Posterior cingulate gyrus (tissue), 11 donors: ENCODE measurements at places on chromosomes 12 and 14.

DNA sequence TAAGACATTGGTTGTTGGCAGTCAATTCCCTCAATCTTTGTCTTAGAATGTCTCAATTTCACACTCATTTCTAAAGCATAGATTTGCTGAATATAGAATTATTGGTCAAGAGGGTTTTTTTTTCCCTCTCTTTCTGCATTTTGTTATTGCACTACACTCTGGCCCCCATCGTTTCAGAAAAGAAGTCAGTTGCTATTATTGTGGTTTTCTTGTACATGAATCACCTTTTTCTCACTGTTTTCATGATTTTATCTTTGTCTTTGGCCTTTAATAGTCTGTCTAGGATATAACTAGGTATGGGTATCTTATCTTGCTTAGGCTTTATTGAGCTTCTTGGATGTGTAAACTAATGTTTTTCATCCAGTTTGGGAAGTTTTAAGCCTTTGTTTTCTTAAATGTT, 194.3 kb upstream of the DAAM1 start:
- no peak for DNase-seq

GRCh38 chr14:73755434-73756014, 41.3 kb upstream of the PNMA1 start:
- DNase-seq = no peak

GRCh38 chr14:20204721-20205120, 14.0 kb downstream of the OR11G2 start:
- no peak for DNase-seq

GRCh38 chr14:70018230-70018629, 139.0 kb downstream of the SMOC1 start:
- DNase-seq = no peak

DNA sequence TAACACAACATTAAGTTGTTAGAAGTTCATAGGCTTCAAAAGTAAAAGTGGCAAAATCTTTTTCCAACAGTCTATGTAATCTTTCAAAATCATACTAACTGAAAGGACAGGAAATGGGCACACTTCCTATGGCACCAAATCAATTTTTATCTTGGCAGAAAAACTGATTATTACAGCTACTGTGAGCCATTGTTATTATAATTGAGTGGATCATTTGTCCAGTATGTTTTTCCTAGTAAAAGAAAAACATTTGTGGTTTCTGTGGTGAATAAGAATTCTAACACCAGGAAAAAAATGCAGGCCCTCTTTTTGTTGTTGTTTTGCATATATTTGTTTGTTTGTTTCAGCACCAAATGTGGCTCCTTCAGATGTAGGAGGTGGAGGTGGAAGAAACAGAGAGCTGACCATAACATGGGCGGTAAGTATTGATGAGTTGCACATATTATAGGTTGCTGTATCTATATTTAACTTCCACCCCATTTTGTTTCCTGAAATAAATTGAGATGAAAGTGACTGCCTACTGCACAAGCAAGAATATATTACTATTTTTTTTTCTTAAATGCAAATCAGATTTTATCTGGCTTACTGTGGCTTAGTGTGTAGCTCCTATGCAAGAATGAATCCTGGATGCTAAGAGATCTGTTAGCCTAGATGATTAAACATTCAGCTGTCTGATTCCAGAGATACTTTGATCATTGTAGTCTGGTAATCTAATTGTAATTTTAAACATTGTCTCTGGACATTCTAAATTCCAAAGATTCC, 174.1 kb upstream of the PDZRN4 start:
- DNase-seq = no peak

GRCh38 chr12:88336076-88336739, 194.1 kb downstream of the TMTC3 start:
- no peak for DNase-seq

DNA sequence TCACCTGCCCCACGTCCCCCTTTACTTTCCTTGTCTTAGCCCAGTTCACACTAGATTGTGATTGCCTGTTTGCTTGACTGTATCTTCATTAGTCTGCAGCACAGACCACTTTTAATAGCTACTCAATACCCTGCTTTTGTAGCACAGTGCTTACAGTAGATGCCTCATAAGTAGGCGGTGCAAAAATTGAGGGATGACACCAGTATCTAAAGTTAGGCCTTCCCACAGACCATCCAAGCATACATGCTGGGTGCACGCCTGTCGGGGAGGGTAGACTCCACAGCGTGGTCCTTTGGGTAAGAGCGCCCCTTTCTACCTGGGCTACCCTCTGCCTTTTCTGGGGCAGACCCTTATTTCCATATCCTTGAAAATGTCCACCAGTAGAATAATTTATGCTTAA, 140.8 kb downstream of the GCH1 start:
- DNase-seq = no peak

- DNase-seq = no peak
These were observed 748.8 kb downstream of the C12orf50 start for GRCh38 chr12:87280356-87280755.

GRCh38 chr12:28710882-28711281, 438.2 kb upstream of the FAR2 start:
- no peak for DNase-seq

GRCh38 chr12:6569786-6570185, 1.7 kb upstream of the NOP2 start:
- no peak for DNase-seq

GRCh38 chr12:126761420-126761819, 1505.5 kb upstream of the TMEM132C start:
- no peak for DNase-seq

DNA sequence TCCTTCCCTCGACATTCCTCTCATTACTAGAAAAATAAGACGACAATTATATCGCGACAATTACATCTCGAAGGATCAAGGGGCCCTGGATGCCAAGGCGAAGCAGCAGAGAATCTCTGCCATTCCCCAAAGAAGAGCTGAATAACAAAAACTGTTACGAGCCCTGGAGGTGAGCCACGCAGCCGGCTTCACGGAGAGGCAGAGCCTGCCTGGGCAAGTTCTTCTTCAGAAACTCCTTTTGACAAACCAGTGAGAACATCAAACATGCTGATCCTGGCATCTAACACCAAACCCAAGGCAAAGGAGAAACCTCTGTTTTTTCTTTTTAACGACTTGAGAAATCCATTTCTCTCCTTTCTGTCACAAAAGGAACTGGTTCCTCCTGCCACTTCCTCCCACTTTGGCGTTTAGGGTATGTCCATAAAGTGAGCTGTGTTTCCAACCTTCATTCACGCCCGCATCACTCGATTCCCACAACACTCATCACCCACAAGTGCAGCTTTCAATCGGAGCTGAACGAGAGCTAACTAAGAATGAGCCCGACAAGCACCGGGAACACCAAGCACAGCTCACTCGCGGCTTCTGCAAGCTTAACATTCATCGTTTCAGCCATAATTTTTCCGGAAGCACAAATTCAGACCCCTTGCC, 21.5 kb downstream of the CCDC88C start:
- DNase-seq = no peak

DNA sequence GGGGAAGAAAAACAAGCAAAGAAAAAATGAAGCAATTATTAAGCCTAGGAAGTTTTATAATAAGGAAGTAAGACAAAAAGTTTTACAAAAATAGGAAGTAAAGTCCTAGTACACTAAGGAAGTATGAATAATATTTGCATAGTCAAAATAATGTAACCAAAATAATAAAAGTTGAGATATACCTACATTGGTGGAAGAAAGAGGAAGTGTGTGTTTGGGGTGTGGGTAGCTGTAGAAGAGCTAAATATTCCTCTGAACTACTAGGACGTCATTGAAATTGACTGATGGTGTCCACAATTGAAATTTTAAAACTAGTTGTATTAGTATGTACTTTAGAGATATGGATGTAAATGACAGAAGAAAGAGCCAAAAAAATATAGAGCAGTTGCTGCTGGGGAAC, 228.4 kb upstream of the OTX2 start:
- DNase-seq = no peak

GRCh38 chr12:15001733-15002382, 29.0 kb downstream of the PDE6H start:
- DNase-seq = peak; percentile 21

DNA sequence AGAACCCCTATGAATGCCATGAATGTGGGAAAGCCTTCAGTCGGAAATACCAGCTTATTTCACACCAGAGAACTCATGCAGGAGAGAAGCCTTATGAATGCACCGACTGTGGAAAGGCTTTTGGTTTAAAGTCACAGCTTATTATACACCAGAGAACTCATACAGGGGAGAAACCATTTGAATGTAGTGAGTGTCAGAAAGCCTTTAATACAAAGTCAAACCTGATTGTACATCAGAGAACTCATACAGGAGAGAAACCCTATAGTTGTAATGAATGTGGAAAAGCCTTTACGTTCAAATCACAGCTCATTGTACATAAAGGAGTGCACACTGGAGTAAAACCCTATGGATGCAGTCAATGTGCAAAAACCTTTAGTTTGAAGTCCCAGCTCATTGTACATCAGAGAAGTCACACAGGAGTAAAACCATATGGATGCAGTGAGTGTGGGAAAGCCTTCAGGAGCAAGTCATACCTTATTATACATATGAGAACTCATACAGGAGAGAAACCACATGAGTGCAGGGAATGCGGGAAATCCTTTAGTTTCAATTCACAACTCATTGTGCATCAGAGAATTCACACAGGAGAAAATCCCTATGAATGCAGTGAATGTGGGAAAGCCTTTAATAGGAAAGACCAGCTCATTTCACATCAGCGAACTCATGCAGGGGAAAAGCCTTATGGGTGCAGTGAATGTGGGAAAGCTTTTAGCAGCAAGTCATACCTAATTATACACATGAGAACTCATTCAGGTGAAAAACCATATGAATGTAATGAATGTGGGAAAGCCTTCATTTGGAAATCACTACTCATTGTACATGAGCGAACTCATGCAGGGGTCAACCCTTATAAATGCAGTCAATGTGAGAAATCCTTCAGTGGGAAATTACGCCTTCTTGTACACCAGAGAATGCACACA, 22.3 kb downstream of the ZNF268 start:
- no peak for DNase-seq

GRCh38 chr12:111596985-111597830, 1.9 kb downstream of the ATXN2 start:
- DNase-seq = peak; percentile 11

DNA sequence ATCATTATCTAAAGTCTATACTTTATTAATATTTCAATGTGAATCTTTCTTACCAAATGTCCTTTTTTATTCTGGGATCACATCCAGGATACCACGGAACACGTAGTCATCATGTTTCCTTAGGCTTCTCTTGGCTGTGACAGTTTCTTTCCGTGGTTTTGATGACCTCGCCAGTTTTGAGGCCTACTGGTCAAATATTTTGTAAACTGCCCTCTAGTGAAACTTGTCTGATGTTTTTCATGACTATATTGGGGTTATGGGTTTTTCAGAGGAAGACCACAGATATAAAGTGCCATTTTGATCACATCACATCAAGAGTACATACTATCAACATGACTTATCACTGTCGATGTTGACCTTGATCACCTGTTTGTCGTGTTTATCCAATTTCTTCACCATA, 14.1 kb upstream of the SERPINA6 start:
- no peak for DNase-seq

DNA sequence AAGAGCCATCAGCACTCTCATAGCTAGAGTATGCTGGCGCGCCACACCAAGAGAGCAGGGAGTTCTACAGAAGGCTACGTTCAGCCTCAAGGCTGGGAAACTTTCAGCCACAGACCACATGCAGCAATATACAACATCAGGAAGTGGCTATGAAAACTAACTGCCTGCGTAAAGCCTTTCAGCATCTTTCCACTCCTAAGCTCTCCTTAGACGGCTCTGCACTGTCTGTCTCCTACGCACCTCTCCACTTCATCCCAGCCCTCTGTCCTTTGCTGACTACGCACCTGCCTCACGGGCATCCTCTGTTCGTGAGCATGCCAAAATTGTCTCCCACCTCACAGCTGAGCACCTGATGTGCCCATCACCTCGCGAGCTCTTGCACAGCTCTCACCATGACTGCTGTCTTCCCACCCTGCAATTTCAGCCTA, 9.7 kb downstream of the MPHOSPH9 start:
- no peak for DNase-seq

- DNase-seq = no peak
These were observed 33.9 kb upstream of the NAV3 start for GRCh38 chr12:77796775-77797174.

DNA sequence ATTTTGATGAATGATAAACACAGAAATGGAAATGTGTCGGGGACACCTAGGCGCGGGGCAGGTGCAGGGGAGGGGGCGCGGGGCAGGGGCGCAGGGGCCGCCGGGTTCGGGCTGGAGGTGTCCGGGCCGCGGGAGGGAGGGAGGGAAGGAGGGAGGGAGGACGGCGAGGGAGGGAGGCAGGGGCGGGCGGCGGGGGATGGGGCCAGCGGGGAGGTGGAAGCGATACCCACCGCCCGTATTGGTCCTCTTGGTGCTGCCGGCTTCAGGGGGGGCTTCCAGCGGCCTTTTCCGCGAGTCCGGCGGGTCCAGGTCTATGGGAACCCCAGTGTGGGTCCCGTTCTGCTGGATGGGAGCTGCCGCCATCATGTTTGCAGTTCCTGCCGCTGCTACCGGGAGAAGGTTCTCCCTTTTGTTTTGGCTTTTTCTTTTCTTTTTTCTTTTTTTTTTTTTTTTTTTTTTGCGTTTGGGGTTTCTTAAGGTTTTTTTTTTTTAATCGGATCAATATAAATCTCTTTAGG, 703 bp downstream of the NOVA1 start:
- peak; percentile 27 for DNase-seq

GRCh38 chr12:111035578-111036301, 115.4 kb upstream of the MYL2 start:
- DNase-seq = no peak

- no peak for DNase-seq
These were observed 12.4 kb downstream of the SCNN1A start for GRCh38 chr12:6363010-6363329.

GRCh38 chr12:78559886-78560285, 304.7 kb upstream of the SYT1 start:
- no peak for DNase-seq

DNA sequence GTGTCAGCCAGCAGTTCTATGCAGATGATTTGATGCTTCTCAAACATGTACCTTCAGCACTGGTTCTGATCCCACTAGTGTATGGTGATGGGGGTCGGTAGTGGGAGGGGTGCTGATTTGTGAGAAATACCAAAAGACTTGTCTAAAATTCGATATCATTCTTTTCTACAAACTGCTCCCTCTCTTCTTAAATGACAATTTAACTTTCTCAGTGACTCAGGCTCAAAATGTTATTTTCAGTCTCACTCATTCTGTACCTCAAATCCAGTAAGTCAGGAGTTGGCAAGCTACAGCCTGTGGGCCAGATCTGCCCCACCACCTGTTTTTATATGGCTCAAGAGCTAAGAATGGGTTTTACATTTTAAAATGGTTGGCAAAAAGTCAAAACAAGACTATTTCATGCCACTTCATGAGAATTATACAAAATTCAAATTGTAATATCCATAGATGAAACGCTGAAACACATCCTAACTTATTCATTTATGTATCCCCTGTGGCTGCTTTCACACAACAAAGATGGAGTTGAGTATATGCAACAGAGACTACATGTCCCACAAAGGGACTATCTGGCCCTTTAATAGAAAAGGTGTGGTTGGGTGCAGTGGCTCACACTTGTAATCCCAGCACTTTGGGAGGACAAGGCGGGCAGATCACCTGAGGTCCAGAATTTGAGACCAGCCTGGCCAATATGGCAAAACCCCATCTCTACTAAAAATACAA, 6.6 kb upstream of the NOP2 start:
- DNase-seq = no peak

- no peak for DNase-seq
These were observed 28.5 kb upstream of the GCH1 start for GRCh38 chr14:54931101-54931500.
